HT-29 (cell line): ENCODE measurements at places on chromosomes 11 and 22. TPM values are rescaled to one million over a fixed set of nuclear protein-coding genes. Genes with fewer than 3 reads are reported as not detected.

DNA sequence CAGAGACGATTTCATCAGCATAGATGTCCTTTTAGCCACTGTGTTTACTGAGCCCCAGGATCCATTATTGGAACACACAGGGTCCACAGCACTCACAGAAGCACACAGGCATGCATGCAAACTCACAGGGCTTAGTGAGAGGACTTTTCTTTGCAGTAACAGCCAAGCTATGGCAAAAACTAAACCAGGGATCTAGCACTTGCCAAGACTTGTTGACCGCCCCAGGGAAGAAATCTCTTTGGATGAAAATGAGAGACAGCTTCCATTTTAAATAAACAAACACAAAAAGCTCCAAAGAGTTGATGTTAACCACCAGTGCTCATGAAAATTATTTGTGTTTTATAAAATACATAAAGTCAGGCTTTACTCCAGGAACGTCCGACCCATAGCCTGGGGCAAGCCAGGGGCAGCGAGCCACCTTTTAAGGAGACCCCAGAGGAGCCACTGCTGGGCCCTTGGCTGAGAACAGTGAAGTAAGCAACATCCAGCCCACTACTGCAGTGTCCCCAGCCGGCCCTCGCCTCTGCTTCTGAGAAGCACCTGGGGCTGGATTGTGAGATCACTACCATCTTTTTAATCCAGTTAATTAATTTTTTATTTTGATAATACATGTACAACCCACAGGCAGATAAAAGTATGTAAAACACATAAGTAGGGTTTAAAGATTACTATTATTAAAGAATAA, 22.0 kb upstream of the TFIP11 start:
- DNase-seq = no peak

DNA sequence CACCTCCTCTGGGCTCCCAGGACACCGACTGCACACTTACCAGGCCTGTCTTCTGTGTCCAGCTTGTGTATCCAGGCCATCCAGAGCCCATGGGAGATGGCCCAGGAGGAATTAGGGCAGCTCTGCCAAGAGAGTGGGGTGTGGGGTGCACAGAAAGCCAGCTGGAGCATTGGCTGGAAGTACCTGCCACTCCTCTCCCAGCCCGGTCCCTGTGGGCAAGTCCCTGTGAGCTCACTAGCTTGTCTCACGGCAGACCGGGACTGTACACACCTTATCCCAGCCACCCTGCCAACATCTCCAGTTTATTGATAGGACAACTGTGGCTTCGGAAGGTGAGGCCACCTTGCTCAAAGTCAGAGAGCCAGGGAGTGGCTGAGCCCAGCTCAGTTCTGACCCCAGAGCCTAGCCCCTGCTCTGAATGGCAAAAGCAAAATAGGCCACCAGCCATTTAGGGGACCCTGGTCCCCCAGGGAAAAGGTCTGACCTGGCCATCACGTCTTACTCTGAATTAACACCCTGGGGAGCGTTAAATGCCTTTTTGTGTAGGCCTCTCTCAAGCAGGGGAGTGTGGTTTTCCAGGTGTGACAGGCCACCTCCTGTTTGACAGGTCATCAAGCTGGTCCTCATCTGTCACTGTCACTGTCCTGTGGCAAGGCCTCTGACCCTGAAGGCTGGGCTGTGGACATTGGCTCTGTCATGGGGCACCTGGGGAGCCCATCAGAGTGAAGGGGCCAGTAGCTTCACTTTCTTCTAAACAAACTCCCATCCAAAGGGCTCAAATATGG, 15.1 kb downstream of the UQCR10 start:
- DNase-seq = no peak

Gene LUZP2
- total RNA-seq = not detected in 2 replicates

DNA sequence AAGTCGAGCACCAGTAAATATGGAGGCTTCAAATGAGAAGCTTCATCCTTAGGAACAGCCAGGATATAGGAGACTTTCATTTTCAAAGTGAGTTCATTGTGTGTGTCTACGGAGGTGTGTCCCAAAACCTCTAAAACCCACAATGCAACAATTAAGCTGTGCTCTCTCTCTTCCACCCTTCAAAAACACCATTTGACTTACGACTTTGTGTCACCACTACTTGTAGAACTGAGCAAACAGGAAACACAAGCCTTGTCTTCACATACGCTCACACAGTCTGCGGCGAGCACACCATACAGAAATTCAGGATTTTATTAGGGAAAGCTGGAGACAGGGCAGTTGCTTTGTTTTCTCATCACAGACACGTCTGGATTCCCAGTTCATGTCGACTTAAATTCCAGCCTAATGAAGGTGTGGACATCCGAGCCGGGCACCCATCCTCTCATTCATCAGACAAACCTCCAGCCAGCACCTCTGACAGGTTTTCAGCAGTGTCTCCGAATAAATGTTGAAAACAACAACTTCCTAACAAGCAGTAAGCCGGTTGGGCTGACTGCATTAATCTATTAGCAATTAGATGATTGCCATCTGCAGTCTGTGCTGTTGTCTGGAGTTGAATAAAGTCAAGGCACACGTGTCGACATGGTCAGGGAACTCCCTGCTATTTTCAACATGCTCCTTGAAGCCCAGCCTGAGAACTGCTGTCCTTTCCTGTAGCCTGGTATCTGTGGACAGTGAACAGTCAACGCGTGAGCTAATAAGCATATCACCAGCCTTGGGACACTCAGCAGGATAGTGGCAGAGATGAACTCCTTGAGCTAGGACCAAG, 1411.1 kb downstream of the BRD1 start:
- DNase-seq = no peak

DNA sequence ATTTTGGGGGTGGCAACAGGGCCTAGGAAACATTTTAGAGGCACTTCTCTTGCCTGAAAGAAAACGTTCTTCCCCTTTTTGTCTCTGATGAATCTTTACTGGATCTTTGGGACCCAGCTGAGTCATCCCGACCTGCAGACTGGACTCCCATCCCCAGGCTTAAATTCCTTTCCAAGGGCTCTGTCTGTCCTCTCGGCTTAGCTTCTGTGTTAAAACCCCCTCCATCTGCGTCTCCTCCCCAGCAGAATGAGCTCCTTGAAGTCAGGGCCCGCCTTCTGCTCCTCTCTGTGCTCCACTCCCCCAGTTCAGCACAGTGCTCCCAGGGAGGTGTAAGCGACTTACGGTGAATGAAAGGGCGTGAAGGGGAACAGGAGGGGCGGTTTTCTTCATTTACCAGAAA, 895 bp upstream of the DAGLA start:
- DNase-seq = no peak

DNA sequence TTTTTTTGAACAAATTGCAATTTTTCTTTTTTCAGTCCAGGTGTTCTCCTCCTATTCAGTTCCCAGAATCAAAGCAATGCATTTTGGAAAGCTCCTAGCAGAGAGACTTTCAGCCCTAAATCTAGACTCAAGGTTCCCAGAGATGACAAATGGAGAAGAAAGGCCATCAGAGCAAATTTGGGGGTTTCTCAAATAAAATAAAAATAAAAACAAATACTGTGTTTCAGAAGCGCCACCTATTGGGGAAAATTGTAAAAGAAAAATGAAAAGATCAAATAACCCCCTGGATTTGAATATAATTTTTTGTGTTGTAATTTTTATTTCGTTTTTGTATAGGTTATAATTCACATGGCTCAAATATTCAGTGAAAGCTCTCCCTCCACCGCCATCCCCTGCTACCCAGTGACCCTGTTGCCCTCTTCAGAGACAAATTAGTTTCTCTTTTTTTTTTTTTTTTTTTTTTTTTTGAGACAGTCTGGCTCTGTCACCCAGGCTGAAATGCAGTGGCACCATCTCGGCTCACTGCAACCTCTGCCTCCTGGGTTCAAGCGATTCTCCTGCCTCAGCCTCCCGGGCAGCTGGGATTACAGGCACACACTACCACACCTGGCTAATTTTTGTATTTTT, 6.2 kb upstream of the UBE4A start:
- DNase-seq = peak; percentile 68

DNA sequence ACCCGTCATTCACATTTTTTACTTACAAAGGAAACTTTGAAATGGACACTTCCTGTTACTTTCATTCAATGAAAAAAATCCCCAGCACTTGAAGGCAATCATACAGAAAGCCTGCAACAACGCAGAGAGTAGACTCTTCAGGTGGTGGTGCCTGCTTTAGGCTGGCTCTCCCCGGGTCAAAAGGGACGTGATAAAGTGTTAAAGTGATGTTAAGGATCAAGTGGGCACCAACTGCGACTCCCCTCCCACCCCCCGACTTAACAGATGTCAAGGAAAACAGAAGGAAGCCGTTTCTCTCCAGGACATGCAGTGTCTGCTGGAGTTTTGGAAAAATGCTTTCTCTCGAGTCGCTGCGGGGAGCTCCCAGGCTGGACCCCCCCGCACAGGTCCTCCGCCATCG, 414 bp upstream of the PNPLA3 start:
- no peak for DNase-seq

DNA sequence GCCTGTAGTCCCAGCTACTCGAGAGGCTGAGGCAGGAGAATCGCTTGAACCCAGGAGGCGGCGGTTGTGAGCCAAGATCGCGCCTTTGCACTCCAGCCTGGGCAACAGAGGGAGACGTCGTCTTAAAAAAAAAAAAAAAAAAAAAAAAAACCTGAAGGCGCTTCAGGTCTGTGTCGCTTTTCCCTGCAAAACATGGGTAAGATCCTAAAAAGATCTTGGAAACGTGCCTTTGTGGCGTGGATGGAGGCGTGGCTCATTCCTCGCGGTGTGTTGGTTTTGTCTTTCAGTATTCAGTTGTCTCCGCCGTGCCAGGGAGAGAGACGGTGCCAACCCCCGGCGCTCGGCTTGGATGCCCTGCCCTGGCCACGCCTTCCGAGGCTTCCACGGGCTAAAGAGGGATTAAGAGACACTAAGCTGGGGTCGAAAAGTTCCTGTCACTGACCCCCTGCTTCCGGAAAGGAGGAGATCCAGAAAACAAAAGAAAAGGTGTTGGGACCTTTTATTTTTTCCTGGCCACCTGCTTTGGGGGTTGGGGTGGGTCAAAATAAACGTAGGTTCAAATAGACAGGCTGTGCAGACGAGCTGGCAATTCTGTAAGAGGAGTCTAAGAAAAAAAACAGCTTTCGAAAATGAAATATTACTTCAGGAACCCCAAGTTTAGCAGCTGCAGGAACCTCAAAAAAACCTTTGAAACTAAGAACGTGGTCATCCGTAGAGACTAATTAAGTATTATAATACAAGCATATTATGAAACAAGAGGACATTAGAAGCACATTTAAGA, 1.1 kb upstream of the SLC35F2 start:
- peak; percentile 61 for DNase-seq

Gene F2
- 0.38 and 1.7 TPM in 2 replicates for total RNA-seq

DNA sequence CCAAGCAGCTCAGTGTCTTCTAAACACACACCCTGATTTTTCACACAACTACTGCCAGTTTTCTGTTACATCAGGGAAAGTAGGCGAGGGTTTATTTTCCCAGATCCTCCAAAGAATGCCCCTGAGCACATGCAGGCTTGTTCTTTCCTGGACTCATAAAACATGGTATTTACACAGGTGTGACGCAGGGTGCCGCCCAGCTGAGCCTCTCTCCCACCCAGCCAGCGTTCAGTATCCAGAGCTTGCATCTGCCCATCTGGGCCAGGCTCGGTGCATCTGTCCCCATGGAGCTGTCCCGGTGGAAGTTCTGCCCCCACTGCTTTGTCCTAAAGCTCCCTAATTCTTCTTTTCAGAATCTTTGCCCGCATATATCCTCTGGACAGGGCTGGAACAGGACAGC, 44.8 kb upstream of the ISX start:
- DNase-seq = peak; percentile 14

GRCh38 chr11:119061256-119061655, 4.3 kb upstream of the HYOU1 start:
- DNase-seq = no peak

- no peak for DNase-seq
Measured at GRCh38 chr22:45704648-45705047, 33.0 kb downstream of the ATXN10 start.

- DNase-seq = peak; percentile 45
Measured at GRCh38 chr11:73729594-73730206, 31.2 kb downstream of the RAB6A start.

Gene CDC42EP1
- total RNA-seq = 62.3 and 68.7 TPM in 2 replicates

- no peak for DNase-seq
Measured at GRCh38 chr11:61866958-61867343, 24.4 kb downstream of the FADS3 start.

Gene FOLR2
- not detected in 2 replicates for total RNA-seq

DNA sequence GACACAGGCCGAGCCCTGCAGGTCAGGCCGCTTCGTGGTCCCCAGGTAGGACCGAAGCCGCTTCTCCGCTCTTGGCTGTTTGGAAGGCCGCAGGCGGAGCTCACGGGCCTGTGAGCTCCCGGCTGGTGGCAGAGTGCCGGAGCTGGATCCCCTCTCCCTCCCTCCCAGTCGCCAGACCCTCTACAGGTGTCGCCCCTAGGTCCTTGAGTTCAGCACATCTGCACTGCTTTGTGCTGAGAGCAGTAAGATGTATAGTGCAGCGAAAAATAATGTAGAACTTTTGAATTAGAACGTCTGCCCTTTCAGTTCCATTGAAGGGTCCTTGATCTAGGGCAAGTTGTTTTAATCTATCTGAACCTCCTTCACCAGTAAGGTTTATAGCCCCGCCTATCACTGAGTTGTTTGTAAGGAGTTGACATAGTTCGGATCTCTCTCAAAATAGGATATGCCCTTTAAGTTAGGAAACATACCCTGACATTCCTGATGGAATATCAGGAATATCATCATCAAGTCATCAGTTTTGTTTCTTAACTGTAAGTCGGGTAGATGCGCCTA, 419 bp downstream of the ANKRD49 start:
- no peak for DNase-seq

Gene OR52N4
- total RNA-seq = not detected in 2 replicates

GRCh38 chr11:65559951-65560537, 1.9 kb upstream of the LTBP3 start:
- DNase-seq = peak; percentile 69

DNA sequence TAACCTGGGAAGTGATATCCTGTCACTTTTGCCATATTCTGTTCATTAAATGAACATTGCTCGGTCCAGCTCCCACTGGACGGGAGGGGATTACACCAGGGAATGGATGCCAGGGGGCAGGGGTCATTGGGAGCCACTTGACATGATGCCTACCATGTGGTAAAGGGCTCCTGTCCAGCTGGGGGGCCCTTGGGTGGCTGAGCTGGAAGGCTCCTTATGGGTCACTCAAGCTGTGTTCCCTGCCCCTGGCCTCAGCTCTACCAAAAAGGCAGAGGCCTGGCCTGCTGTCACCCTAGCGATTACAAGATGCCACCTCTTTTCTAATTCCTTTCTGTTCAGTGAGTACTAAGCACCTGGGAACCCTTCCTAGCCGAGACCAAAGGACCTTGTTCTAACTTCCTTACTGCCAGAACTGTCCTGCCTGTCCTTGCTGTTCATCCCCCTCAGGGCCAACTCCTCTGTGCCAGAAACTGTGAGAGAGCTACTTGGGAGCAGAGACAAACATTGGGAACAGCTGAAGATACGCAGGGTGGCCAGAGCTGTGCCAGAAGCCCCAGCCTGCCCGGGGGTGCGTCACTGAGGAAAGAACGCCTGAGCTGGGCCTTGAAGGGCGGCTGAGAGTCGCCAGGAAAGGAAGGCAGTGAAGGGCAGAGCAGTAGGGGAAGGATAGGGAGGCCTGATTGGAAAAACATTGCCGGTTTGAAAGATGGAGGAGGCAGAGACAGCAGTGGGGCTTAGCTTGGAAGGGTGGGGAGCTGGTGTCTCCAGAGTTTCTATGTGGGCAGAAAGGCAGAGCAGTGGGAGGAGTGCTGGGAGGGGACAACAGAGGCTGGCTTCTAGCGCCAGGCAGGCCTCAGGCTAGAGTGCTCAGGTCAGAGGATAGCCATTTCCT, 12.7 kb upstream of the UVRAG start:
- DNase-seq = no peak
